NCI-H1048 (cell line): ENCODE measurements at places on chromosomes 2 and 18.

GRCh38 chr2:160687629-160688028 lies 194.0 kb upstream of the RBMS1 start:
- DNase-seq: no peak

GRCh38 chr2:7430421-7430868 lies 513.2 kb downstream of the RNF144A start:
- DNase-seq: no peak

- no peak for DNase-seq
Measured at GRCh38 chr2:98040331-98040939, 44.7 kb upstream of the TMEM131 start.

DNA sequence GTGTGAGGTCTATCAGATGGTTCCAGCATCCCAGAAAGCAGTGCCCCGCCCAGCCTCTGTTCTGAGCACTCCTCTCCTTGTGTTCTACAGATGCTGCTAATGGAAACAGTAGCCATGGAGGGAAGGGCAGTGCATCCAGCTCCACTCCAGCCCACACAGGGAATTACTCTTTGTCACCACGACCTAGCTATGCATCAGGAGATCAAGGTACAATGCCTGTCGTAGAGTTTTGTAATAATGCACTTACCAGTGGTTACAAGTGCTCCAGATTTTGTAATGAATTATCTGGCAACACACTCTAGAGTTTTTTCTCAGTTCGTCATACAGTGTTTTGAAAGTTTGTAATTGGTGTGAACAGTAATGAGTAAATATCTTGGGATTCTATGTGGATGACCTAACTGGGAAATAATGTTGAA lies 161.1 kb downstream of the ESCO1 start:
- no peak for DNase-seq

GRCh38 chr18:73940721-73941120 lies 206.9 kb downstream of the FBXO15 start:
- DNase-seq: no peak

GRCh38 chr18:4017480-4017879 lies 437.6 kb downstream of the DLGAP1 start:
- no peak for DNase-seq

DNA sequence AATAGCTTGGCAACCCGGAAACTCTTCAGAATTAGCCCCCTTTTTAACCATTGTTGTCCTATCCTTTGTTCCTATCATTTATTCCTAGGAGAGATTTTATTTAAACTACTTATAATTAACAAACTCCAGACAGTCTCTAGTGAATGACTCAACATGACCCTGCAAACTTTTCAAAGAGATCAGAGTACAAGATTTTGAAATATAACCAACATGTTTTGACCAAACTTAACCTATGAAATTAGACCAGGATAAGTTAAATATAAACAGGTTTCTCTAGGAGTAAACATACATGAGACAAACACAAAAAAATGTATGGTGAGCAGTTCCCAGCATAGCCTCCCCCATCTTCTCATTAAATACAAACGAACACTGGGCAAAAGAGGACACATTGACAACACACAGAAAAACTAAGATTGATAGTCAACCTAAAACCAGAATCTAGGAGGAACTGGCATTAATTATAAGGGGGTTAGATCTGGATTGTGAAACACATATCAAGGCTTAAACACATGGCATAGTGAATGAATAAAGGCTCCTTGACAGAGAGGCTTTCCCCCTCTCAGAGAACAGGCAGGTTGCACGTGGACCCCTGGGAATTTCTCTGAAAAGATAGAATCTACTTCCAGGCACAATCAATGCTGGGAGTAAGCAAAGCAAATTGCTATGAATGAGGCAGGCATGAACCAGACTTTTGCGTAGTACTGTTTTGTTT lies 284.1 kb downstream of the IRS1 start:
- DNase-seq: no peak

- DNase-seq: no peak
Measured at GRCh38 chr2:18719978-18720775, 130.8 kb upstream of the NT5C1B start.

GRCh38 chr2:42085706-42086487 lies 38.1 kb downstream of the PKDCC start:
- DNase-seq: no peak

- no peak for DNase-seq
Measured at GRCh38 chr2:49619804-49620203, 465.5 kb upstream of the FSHR start.

DNA sequence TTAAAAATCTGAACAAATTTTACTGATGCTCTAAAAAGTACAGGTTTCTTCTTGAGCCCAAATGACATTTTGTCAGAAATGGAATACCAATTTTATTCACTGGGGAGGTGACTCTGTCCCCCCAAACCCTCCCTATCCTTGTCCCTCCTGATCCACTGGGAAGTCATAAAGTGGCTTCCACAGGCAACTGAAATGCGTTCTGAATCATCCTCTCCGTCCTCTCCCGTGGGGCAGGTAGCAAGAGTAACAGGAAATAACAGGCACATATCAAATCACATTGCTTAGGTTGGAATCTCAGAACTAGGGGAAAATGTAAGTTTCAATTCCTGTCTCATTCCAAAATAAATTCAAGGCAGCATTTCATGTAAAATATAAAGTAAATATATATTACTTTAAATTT lies 44.5 kb downstream of the MYL12B start:
- DNase-seq: no peak

DNA sequence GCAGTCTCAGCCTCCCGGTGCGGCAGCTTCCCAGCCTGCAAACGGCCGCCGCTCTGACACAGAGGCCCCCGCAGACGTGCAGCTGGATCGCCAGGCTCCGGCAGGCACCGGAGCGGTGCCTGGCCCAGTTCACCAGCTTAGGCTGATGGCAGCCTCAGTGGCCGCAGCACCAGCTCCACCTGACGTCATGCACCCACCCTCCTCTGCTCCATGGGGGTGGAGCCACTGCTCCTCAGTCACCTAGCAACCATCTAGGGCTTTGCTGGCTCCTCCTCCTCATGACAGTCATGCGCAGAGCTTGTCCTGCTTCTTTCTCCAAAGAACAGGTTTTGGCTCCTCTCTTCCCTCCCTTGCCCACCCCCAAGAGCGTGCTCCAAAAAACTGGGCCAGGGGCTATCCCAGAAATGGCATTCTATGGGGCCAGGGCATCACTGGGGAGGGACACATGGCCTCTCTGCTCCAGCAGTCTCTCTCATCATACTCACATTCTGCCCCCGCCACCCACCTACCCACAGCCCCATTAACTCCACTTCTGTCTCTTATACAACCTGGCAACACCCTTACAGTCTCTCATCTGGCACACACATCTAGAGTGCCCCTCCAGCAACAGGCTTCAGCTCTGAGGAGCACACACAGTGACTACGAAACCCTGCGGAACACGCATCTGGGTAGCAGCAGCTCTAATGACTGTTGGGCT lies 5.5 kb downstream of the DCTN1 start:
- no peak for DNase-seq

GRCh38 chr2:168889635-168890005 lies 610 bp downstream of the SPC25 start:
- DNase-seq: no peak

GRCh38 chr2:46849721-46850556 lies 65.7 kb downstream of the MCFD2 start:
- no peak for DNase-seq

DNA sequence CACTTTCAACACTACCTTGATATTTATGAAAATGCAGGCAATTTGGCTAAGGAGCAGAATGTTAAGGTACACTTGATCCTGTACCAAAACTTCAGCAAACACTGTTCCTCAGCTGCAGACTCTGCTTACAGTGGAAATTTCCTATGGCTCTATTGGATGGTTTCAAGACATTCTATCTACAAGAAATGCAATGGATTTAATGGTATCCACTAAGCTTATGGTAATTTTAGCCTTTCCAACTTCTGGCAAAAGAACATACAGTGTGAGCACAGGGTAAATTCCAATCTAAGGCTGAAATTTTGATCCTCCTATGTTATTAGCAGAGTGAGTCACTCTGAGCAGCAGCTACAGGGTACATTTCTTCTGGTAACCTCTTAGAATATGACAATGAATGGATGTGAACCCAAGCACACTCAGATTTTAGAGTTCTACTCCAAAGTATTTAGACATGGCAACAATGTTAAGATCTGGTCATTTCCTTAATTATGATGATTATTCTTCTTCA lies 361.8 kb upstream of the PIK3C3 start:
- no peak for DNase-seq

GRCh38 chr2:31354837-31355236 lies 59.7 kb downstream of the XDH start:
- DNase-seq: no peak

DNA sequence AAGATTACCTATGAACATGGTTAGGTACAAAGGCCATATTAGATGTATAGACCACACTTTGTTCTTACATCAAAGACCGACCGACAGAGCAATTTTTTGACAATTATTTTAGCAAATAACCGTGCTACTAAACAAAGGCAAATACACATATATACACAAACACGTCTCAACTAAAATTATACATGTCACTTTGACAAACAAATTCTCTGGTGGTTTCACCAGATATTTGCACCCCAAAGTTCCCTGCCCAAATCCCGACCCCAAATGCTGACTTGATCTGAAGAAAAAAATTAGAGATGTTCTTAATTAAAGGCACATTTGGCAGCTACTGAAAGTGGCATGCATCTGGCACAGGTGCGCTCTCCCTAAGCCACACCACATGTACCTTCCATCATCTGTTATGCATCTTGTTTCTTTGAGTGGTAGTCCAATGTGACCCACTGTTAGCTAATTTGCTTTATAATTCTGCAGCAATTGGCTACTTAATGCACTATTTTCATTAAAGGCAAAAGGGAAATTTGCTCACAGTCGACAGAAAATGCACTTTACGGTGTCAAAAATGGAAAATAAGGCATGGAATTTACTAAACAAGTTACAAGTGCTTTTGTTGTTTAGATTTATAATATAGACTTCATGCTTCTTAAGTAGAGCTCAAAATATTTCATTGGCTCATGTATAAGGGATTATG lies 92.1 kb downstream of the ARHGEF33 start:
- no peak for DNase-seq

GRCh38 chr2:127942002-127942401 lies 56.2 kb upstream of the AMMECR1L start:
- no peak for DNase-seq

GRCh38 chr18:1488957-1489356 lies 584.3 kb downstream of the ADCYAP1 start:
- DNase-seq: no peak

DNA sequence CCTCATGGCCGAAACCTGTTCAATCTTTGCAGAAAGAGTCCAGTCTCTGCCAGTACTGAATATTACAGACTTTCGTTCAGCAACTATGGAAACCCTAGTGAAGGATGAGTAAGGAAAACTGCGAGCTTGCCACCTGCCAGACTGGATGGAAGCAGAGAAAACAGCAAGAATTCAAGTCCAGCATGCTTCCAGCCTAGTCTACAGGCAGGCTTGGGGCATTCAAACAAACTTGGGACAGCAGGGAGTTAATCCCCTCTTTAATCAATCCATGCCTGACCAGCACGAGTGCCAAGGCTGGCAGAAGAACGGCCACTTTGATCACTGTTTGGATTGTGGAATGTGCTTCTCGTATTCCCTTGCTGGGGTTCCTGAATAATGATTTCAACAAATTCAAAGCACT lies 145.2 kb downstream of the EPHA4 start:
- DNase-seq: no peak
